Activated naive CD8-positive, alpha-beta T cell treated with anti-CD3 and anti-CD28 coated beads, Interleukin-2, amount 10 ng/mL, durations not matched to agents 7 days and 5 days (primary cell): ENCODE measurements at places on chromosomes 12 and 14.
A peak's percentile ranks its signal among the peaks of the same experiment; 100 is the strongest.

- no peak for DNase-seq
These were observed 190.7 kb upstream of the PPFIA2 start for GRCh38 chr12:81949841-81950308.

DNA sequence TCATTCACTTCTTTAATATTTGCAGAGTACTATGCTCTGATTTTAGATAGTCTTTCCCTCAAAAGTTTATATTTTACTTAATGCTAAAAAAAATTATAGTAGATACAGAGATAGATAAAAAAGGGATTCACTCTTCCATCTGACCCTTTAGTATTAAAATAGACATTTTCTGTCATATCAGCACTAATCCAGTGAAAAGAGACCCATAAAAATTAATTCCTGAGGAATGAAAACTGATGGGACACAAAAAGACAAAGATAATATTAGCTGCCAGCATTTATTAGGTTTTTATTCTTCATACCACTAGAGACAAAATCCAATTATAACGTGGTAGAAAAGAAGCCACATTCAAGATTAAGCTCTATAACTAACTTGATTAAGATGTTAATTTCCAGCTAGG is 45.3 kb downstream of the SOS2 start:
- DNase-seq, result no peak

GRCh38 chr12:61993734-61994345 is 266.4 kb upstream of the USP15 start:
- DNase-seq, result no peak

GRCh38 chr14:96275177-96276112 is 19.4 kb downstream of the BDKRB1 start:
- peak; percentile 75 for DNase-seq

- DNase-seq, result no peak
These were observed 27.0 kb downstream of the DHRS2 start for GRCh38 chr14:23663127-23663526.

GRCh38 chr14:54651649-54652048 is 84.7 kb downstream of the SAMD4A start:
- DNase-seq, result no peak

DNA sequence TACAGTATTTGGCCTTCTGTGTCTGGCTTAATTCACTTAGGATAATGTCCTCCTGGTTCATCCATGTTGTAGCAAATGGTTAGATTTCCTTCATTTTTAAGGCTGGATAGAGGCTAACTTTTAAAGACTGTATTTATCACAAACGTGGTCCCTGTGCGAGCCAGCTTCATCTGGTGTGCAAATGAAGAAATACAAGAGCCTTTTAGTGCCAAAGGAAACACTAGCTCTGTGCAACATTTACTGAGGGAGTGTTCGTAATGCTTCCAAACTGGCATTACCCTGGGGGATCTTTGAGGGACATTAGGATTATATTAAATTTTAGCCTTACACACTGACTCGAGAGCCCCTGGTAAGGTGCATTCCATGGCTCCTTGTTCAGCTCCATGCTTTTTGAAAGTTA is 43.0 kb upstream of the SLC38A2 start:
- DNase-seq, result no peak

DNA sequence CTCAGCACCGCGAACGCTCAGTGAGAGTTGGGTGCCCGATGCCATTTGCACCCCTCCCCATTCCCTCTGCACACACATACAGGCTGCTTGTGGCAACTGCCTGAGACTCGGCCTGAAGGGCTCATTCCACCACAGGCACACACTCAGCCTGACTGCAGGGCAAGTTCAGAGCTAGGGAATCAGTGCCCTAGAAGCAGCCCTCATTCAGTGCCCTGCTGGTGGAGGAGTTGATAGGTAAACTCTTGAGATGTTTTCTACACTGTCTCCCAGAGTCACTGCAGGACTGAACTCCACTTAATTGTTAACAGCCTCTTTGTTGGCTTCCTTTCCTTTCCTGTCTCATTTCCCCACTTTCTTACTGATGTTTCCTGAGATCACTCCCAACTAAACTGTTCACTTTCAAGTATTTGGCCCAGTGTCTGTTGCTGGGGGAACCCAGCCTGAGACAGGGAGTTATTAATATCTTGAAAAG is 16.9 kb downstream of the PPP1R36 start:
- DNase-seq, result no peak

DNA sequence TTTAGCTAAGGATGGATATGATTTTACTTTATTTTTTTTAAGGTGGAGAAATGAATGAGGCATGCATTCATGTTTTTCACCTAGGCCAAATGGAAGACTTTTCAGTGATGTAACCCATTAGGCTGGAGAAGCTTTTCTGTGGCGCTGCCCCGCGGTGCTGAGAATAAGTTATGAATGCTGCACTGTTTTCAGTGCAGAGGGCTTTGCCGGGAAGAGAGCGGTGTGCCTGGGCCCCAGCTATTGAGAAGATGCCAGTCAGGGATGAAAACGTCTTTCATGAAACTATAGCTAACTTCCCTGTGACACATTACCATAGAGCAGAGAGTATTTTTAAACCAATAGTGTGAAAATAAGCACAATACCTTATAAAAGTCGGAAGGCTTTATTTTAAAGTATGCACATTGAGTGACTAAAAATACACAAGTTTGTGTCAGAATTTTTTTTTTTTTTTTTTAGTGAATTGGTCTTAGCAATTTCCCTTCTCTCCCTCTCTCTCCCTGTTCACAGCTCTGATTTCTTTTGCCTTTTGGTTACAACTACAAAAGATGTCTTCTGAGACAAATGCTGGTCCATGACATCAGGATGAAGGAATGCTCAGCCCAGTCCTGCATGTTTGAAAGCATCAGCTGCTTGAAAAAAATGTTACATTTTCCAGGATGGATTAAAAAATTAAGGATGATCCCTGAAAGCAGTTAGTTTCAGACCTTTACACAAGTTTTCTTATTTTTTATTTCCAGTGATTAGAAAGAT is 48.3 kb downstream of the NPAS3 start:
- no peak for DNase-seq

DNA sequence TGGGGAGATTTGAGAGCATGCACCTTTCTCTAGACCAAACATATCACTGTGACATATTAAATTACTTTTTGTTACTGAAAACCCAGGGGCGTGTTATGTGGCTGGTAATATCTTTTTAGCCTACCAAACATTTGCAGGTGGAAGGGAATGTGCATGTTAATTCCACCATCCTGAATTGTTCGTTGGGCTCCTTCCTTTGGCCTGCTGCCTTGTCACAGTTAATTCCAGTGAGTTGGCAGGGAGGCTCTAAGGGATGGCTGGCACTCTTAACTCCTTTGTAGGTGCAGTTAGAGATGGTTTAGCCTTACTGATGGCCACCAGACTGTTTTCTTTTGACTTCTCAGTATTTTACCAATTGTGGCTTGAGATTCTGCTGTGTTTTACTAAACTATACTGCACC is 64.5 kb downstream of the DIP2B start:
- no peak for DNase-seq

DNA sequence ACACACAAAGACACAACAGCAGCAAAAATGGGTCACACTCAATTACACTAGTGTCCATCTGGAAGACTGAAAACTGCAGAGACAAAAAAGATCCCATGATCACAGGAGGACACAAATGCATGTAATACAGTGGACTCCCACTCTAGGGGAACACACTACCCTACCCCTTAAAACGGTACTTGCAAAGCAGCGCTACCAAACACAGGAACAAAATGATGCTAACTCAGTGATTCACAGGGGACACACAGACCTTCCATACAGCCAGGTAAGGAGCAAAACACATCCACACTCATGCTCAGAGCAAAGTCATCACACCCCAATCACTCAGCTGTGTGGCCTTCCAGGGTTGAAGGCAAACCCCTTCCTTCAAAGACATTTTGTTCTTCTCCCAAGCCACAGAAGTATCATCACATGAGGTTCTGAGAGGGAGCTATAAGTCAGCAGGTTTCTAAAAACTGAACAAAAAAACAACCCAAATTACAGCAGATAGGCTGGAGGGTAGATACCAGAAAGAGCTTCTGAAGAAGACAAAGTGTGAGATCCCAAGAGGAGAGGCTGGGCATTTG is 14.8 kb downstream of the SMUG1 start:
- DNase-seq, result no peak

DNA sequence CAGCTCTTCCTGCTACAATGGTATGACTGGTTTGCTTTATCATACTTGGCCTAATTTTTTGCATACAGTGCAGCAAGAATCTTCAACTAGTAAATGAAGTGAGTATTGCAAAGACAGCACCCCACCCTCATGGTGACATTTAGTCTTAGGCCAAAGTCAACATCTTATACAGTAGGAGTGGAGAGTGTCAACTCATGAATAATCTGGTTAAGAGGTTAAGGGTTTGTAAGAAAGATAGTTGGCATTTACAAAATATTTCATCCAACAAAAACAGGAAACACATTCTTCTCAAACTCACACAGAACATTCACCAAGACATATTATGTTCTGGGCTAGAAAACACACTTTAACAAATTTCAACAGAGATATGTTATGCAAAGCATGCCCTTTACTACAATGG is 2.2 kb upstream of the OAS1 start:
- no peak for DNase-seq

DNA sequence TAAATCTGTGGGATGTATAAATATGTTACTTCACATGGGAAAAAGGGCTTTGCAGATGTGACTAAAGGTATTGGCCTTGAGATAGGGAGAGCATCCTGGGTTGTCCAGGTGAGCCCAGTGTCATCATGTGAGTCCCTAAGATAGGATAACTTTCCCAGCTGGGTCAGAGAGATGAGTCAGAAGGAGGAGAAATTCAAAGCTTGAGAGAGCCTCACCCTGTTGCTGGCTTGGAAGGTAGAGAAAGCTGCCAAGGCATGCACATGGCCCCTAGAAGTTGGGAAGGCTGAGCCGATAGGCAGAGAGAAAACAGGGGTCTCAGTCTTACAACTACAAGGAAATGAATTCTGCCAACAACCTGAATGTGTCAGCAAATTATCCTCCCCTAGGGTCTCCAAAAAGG is 213.0 kb downstream of the ADGRD1 start:
- no peak for DNase-seq

- DNase-seq, result no peak
These were observed 313.2 kb downstream of the EMP1 start for GRCh38 chr12:13509740-13510139.

- no peak for DNase-seq
These were observed 586.3 kb downstream of the LRFN5 start for GRCh38 chr14:42192738-42193653.

DNA sequence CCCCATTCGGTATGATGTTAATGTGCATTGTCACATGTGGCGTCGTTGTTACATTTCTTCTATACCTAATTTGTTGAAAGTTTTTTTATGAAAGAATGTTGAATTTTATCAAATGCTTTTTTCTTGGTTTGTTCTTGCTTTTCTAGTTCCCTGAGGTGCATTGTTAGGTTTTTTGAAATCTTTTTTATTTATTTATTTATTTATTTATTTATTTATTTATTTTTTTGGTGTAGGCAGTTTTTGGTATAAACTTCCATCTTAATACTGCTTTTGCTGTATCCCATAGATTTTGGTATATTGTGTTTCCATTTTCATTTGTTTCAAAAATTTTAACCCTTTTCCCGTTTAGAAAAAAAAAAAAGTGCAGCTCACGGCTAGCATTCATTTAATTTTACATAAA is 121.1 kb upstream of the HMGA2 start:
- DNase-seq, result no peak

DNA sequence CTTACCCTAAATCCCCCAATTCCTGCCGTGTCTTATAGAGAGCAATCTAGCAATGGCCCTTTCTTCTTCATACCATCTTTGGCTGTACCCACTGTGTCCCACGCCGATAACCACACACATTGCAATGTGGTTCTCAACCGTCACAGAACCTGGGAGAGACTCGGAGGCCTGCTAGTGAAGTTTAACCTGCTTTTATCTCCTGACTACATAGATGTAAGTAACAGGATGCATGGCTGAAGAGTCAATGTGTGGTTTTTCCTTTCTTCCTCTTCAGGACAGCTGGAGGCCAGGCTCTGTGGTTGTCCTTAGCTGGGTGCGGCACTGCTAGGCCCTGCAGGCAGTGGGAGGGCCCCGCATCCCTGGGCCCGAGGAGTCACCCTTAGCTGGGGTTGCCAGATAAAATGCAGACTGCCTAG is 51.3 kb downstream of the ZNF664 start:
- no peak for DNase-seq

- DNase-seq, result no peak
These were observed 49.3 kb upstream of the TSPAN11 start for GRCh38 chr12:30877105-30877875.

DNA sequence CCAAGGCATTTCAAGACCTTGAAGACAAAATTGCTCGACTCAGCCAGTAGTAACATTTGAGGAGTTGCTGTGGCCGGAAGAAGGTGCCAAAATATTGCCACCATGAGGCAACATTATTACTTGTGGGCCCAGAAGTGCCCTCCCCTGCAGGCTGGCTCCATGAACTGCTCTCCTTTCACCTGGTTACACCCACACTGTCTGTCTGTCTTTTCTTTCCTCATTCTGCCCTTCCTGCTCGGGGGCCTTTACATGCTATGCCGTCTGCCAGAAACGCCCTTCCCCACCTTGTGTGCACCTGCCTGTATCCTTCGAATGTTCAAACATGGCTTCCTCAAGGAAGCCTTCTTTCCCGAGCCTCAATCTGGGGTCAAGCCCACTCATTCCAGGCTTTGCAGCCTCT is 224.2 kb upstream of the DIO3 start:
- no peak for DNase-seq

GRCh38 chr14:105367116-105368031 is 31.0 kb upstream of the TEX22 start:
- DNase-seq, result no peak

DNA sequence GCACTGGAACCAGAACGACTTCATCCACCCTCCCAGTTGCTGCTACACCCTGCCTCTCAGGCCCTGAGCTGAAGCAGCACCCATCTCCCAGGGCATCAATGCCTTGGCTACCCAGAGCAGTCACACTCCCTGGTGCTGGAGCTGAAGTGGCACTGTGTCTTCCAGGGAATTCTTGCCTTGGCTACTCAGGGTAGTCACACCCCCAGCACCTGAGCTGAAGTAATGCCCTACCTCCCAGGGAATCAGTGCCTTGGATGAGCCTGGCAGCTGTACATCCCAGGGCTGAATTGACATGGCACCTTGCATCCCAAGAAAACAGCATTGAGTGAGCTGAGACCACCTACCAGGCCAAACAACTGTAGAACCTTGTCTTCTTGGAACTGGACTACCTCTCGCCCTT is 41.2 kb upstream of the TSPAN11 start:
- DNase-seq, result no peak
